CD4-positive, alpha-beta T cell treated with Interleukin-15 for 1 hour (primary cell): ENCODE measurements at places on chromosomes 5 and 9.

- DNase-seq: no peak
These were observed 98.0 kb downstream of the ENC1 start for GRCh38 chr5:74542482-74542881.

GRCh38 chr5:97547999-97548738 is 365.1 kb upstream of the RIOK2 start:
- no peak for DNase-seq

DNA sequence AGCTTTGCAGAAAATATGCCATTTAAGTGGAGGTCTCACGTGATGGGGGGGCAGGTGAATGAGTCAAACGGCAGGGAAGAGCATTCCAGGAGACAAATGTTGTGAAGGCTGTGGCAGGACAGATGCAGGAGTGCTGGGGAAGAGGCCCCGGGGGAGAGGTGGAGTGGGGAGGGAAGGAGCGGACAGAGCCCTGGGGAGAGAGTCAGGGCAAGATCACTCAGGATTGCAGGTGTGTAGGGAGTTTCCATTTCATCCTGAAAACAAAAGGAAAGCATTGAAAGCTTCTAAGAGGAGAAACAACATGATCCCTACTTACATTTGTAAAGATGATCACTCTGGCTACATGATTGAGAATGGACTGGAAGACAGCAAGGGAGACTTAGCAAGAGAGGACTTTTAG is 323.3 kb downstream of the ASTN2 start:
- no peak for DNase-seq

DNA sequence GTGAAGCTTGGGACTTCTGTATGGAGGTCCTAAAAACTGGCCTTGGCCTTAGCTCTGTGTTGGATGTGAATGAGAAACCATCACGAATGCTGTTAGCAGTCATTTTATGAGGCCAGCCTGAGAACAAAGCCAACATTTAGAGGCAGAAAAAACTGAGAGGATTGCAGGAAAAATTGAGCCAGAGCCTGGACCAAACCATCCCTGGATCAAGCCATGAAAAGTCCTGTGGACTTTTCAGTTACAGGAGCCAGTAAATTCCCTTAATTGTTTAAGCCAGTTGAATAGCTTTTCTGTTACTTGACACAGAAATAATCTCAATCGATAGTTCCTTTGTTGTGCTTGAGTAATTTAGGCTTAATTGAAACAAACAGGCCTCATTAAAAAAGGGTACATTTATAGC is 42.6 kb upstream of the SPATA31D4 start:
- no peak for DNase-seq

GRCh38 chr9:99103901-99104458 is 933 bp upstream of the TGFBR1 start:
- DNase-seq: no peak

- DNase-seq: no peak
These were observed 24.2 kb upstream of the KIF12 start for GRCh38 chr9:114123031-114123977.

DNA sequence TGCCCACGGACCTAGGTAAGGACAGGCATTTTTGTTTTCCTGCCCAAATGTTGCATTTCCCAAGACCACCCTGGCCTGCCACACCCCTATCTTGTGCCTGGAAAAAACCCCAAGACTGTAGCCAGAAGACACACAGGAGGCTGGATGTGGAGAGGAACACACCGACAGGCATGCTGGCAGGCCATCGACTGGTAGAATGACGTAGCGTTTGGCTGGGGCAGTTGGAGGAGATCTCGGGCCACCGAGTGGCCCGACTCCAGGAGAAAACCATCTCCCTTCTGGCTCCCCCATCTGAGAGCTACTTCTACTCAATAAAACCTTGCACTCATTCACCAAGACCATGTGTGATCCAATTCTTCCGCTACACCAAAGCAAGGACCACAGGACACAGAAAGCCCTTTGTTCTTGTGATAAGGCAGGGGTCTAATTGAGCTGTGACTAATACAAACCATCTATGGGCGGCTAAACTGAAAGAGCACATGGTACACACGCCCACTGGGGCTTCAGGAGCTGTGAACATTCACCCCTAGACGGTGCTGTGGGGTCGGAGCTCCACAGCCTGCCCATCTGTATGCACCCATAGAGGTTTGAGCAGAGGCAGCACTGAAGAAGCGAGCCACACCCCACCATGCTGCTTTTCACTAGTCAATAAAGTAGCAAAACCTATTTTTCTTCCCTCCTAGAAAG is 38.9 kb upstream of the N4BP3 start:
- DNase-seq: no peak

GRCh38 chr5:38595132-38595745 is 38.8 kb upstream of the LIFR start:
- DNase-seq: no peak

DNA sequence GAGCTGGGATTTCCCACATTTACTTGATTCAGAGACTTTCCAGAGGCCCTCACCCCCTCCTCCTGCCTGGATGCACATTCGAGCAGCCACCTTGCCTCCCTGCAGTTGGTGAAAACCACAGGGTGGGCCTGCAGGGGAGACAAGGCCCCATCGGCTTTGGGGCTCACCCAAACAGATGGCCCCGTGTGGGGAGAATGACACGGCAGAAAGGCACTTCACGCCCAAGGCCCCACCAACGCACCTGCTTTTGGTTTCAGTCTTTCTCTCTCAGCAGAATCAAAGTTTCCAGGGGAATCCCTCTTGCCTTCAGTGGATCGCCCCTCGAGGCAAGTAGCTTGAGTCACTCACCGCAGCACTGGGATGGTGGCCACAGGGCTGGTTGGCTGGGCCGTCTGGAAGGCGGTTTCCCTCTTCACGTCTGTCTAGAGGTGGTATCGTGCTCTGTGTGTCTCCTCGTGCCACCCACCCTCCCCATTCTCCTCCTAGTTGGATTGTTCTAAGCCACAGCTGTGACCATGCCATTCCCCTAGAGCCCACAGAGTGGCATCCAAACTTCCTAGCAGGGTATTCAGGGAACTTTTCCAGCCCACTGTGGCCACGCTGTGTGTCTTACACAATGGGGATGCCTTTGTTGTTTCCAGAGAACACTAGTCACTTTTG is 31.8 kb downstream of the SEC61B start:
- peak; percentile 58 for DNase-seq

DNA sequence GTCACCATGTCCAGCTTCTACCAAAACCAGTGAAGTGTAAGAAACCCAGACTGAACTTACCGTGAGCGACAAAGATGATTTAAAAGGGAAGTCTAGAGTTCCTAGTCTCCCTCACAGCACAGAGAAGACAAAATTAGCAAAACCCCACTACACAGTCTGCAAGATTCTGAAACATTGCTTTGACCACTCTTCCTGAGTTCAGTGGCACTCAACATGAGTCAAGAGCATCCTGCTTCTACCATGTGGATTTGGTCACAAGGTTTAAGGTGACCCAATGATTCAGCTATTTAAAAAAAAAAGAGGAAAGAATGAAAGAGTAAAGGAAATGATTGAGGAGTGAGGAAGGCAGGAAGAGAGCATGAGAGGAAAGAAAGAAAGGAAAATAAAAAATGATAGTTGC is 19.8 kb downstream of the IL7R start:
- DNase-seq: no peak

DNA sequence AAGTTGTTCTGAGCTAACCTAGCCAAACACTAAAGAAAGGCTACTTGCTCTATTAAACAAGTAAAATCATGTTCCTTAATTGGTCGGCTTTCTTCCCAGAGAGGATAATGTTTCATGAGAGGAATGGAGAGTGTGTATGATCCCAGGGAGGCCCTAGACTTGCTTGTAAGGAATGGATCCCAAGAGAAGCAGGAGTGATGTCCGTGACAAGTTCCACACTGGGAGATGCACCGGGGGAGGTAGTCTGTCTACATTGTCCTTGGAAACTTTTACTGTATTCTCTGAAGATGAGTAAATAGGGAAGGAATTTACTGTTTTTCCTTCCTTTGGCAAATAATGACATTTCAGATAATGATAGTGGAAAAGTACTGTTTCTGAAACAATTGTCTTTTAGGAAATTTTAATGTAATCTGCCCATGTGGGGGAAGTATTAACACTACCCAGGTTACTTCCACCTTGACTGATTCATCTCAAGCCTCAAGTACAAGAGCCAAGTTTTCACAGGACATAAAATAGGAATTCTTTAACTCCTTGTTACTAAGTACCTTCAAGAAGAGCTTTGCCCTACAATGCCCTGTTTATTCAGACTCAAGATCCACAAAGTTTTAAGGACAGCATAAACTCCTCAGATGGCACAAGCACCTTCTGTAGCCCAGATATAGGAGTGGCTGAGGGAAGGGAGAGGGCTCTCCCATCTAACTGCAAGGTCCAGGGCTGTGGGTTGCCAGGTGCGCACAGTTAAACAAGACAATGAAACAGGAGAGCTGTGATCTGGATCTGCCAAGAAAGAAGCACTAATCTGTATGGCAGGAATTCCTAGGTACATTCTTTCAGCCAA is 152.1 kb downstream of the GNA14 start:
- DNase-seq: no peak

GRCh38 chr9:126704892-126705766 is 91.4 kb downstream of the LMX1B start:
- DNase-seq: peak; percentile 83

GRCh38 chr5:172473427-172473826 is 19.1 kb upstream of the SH3PXD2B start:
- no peak for DNase-seq

GRCh38 chr5:33523208-33523771 is 82.5 kb downstream of the TARS1 start:
- DNase-seq: no peak

- no peak for DNase-seq
These were observed 3.5 kb upstream of the PHF2 start for GRCh38 chr9:93572636-93573515.

GRCh38 chr9:15187589-15187988 is 119.4 kb downstream of the TTC39B start:
- DNase-seq: no peak
